IPS DF 6.9 (cell line): ENCODE measurements at places on chromosomes 4 and X.

GRCh38 chr4:76074468-76074867 is at the start of gene ART3:
TSS of gene ART3 (plus strand) at chr4:76074709. CDS start at chr4:76075890, 1,181 bp downstream.
- DNase-seq, result no peak

DNA sequence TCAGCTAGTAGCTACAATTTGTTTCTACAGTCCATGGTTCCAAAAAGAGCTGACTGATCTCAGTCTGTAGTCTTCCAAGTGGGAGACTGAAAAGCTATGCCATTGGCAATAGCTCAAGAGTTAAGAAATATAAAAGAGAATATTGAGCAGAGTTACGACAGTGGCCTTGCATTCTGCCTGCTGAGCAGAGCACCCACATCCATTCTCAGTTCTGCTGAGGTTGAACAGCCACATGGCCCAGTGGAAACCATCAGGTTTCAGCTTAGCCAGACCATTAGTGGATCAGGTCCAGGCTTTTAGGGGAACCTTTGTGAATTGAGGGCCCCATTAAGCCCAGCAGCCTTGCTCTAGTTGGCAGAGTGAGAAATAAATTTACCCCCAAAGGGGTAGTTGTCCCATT is 28.1 kb downstream of the ZNF81 start:
- DNase-seq, result no peak

DNA sequence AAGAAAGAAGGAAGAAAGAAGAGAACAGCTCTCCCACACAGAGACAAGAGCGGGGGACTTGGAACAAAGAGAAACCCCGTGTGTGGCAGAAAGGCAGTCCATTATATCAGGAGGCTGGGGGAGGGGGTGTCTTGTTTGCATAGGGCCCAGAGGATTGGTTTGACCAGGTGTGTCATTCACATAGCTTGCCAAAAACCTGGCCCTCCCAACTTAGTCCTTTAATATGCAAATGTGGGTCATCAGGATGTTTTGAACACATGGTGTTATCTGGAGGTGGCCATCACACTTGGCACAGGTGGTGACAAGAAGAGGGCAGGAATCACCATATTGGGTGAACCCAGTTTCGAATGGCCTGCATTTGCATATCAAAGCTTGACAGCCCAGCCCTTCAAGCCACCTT is 111.7 kb downstream of the LINC00632 start:
- DNase-seq, result no peak

DNA sequence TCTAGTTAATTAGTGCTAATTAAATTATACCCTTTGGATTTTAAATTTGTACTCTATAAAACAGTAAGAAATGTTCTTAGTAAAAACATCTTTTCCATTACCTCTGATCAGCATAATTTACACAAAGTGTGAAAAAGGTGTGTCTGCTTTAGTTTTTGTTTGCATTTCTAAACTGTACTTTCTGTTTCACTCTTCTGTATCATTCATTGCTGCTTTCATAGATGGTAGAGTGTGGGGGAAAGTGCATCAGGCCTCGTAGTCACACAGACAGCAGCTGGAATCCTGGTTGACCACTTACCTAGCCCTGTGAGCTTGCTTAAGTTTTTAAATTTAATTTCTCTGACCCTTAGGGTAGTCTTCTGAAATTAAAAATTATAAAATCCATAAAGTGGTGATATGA is 275.4 kb upstream of the PITX2 start:
- no peak for DNase-seq

DNA sequence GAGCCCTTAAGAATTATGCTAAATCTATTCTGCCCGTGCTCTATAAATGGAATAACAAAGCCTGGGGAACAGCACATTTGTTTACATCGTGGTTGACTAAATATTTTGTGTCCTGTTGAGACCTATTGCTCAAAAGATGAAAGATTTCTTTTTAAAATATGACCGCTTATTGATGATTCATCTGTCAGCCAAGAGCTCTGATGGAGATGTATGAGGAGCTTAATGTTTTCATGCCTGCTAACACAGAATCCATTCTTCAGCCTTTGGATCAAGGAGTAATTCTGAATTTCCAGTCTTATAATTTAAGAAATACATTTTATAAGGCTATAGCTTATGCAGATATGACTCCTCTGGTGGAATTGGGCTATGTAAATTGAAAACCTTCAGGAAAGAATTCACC is 271.3 kb upstream of the FAT4 start:
- no peak for DNase-seq

DNA sequence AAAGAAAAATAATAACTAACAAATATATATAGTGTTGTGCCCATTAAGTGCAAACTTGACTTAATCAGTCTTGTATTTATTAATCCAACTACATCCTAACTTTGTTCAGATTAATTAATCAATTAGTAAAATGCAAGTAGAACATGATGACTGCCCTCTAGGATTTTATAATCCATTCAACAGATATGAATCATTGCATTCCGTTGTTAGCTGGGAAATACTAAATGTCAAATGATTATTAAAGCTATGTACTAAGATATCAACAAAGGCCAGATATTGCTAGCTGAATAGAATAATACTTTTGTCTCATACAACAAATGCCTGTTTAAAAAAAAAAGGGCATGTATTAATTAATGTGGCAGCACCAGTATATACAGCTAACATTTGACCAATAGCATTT is 1366.3 kb downstream of the STIM2 start:
- DNase-seq, result no peak

GRCh38 chr4:41366911-41367517 is 110.3 kb downstream of the UCHL1 start:
- no peak for DNase-seq

DNA sequence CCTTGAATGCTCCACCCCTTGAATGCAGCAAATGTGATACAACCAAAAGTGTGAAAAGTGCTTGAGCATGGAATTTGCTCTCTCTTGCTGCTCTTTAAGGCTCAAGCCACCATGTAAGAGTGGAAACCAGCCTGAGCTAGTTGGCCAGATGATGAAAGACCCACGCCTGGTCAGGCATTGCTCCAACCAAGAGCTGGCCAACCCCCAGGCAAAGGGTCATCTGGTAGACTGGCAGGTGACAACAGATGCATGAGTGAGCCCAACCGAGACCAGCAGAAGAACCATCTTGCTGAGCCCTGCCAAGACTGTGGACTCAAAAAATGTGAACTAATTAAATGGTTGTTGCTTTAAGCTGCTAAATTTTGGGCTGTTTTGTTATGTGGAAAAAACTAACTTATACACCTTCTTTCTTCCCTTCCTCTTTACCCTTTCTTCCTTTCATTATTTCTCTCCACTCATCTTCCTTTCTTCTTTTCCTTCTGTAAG is 32.7 kb downstream of the ADGRG2 start:
- DNase-seq, result no peak

DNA sequence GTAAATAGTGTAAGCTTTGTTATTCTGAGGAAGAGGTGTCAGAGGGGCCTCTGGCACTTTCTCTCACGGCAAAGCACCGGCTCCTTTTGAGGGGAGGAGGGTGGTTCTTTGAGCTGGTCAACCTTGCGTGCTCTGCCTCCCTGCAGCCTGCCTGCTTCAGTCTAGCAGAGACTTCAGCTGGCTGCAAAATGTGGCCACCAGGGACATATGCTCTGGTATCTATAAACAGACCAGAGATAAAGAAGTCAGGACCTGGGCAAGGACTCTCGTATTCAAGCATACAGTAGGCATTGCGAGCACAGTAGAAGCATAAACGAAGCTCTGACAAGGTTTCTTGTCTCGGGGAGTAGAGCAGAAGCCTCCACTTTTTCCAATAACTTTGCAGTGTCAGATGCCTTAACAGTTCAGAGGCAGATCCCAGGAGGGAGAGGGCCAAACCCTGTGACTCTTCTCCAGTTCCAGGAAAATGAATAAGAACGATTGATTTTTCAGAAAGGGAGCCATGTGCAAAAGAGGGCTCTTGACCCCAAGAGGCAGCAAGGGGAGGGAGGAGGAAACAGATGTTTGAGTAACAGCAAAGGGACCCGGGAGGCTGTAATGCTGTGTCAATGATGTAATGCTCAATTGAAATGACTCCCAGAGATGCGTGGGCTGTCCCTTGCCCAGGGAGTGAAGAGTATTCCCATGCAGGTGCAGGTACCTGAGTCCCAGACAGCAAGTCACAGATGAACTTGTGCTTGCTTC is 57.9 kb upstream of the TEX13D start:
- DNase-seq, result no peak

DNA sequence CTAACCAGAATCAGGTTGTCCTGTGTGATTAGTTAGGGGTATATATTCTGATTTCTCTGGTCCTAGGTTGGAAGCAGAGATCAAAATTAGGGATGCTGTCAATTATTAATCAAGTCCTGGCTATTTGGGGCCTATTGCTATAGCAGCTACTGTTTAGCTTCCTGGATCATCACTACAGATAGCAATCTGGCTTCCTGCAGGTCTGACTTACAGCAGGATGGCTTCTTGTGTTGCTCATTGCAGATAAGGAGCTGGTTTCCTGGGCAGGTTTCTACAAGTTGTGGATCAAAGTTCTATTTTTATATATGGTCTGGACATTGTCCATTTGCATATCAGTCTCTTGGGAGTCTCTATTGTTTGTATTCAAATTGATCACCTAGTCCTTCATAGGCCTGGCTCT is 57.7 kb upstream of the C4orf54 start:
- DNase-seq, result no peak

GRCh38 chrX:15718283-15718970 is 19.6 kb upstream of the CA5B start:
- no peak for DNase-seq

DNA sequence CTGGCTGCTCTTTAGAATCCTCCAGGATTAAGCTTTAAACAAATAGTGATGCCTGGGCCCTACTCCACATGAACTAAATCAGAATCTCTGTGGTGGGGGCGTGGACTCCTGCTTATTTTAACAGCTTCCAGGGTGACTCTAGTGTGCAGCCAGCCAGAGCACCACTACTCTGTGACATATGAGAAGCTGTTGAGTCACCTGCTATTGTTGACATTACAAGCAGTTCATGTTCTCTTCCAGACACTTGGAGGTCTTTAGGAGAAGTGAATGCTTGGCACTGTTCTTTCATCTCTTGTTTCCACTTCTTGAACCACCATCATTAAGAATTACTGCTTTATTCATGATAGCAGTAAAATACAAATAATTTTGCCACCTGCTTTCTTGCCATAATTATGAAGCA is 426 bp upstream of the C4orf51 start:
- no peak for DNase-seq
